Activated T-helper 2 cell treated with anti-CD3 and anti-CD28 coated beads, Interferon-gamma antibody, Interleukin-2, Interleukin-4, amounts not matched to agents 10 μg/mL and 5 μg/mL and 100 μg/mL, durations not matched to agents 14 hours and 24 hours and 36 hours (primary cell): ENCODE measurements at places on chromosomes 2 and 18.

DNA sequence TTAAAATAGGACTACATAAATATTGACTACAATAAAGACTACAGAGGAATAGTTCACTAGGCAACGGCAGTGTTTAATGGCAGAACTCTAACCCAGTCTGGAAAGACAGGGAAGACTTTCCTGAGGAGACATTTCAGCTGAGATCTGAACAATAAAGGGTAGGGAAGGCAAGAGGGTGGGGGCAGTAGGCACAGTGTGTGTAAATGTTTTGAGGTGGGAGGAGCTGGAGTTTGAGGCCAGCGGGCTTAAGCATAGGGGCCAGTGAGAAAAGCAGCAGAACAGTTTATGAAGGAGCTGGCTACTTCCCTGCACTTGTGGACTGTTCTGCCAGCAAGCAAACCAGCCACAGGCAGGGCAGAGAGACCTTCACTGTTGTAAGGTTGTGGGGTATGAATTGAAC is 76.6 kb upstream of the UGP2 start:
- no peak for DNase-seq

DNA sequence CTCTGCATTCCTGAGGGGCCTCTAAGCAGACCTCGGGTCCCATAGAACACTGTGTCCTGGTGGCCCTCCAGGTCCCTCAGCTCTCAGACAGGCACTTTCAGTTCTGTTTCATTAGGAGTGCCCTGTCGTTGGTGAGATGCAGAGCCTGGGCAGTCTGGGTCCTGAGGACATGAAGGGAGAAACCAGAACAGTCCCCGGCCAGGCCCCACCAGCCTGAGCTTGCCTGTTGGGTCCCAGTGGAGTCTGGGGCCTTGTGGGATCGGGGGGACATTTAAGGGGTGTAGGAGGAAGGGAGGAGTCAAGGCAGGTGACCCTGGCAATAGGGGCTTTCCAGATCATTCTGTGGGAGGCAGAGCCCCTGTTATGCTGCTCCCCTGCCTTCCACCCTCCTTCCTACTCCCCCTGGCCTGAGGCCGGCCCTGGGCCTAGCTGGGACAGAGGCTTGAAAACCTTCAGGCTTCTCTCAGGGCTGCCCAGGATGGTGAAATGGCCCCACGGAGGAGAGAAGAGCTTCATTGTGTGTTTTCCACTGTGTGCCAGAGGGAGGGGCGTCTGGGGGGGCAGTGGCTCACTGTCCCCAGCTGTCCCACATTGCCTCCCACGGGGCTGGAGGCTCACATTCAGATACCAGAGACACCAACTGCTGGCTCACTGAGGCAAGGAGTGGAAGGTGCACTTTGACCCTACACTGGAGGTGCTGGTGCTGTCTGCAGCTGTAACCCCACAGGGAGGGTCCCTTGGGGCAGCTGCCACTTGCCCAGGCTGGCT is 26.6 kb upstream of the CATIP start:
- DNase-seq = no peak

- DNase-seq = no peak
Observed at GRCh38 chr2:237865623-237866041, 6.2 kb downstream of the RAMP1 start.

DNA sequence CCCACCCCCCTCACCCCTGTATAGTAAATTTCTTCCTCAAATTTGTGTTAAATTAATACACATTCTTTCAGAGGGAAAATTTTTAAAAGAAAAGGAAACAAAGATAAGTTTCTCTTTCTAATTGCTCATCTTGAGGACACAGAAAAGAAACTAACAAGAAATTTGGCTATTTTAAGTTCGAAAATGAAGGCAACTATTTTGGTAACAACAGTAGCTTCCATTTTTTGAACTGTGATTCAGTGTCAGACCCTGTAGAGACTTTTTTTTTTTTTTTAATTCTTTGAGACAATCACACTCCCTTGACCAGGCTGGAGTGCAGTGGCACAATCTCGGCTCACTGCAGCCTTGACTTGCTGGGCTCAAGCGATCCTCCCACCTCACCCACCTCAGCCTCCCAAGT is 194.9 kb downstream of the SS18 start:
- no peak for DNase-seq

DNA sequence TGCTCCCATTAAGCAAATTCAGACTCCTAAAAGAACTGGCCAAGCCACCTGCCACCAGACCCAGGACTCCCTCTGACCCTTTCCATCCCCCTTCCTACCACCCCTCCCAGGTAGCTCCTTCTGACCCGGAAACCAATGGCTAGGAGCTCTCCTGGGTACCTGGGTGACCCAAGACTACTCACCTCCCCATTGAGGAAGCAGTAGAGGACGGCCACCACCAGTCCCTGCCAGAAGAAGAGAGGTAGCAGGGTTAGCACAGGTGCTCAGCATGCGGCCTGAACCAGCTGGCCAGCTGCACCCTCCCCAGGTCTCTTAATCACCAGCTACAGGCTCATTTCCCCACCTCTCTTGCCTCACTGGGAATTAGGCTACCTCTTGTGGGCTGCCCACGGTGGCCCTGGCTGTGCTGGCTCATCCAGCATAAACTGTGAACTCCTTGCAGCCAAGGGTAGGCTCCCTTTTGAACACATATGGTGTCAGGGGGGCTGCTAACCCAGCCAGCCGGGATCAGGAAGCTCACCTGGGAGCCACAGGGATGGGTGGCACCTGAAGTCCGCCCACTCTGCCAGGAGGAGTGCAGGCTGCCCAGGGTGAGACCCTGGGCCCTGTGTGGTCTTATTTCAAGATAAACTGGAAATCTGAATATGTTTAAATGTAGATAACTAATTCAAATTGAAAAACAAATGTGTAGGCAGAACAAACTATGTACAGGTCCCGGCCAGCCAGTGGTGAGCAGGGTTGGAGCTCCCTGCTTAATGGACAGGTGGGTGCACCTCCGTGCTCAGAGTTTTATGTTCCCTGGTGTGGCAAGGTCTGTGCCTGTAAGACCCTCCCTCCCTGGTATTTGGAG is 9.9 kb downstream of the TMEM37 start:
- DNase-seq = no peak

DNA sequence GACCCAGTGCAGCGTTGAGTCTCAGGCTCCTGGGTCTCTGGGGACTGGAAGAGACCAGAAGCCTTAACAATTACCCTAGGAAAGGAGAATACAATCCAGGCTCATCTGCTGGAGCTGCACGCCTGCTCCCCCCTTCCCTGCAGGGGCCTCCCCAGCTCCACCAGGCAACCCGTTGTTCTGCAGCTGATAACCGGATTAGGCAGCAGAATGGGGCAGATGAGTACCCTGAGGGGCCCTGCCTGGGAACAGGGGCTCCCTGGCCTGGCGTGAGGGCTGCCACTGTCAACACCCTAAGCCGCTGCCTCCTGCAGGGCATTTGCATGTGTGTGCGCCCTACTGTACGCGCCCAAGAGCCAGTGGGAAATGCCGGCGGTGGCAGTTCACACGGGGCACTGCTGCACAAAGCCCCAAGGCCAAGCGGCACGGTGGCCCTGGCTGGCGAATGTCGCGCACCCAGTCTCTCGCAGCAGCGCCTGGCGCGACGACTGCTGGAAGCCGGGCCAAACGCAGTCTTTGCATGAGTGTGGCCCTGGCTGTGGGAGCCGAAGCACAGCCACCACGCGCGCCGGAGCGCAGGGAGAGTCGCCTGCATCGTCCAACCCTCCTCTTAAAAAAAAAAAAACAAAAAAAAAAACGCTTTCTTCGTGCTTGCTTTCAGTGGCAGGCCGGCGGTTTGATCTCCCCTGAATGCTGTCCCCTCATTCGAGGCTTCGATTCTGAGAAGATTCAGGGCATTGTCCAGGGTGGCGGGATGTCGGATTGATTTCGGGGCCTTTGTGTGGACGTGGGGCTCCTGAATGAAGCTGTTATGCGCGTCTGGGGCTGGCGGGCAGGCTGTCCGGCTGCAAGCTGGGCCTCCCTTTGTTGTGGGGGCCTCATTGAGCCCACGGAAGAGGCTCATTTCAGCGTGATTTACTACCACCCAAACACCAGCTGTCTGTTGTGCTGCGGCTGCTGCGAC is 63.8 kb downstream of the SETBP1 start:
- DNase-seq = no peak

DNA sequence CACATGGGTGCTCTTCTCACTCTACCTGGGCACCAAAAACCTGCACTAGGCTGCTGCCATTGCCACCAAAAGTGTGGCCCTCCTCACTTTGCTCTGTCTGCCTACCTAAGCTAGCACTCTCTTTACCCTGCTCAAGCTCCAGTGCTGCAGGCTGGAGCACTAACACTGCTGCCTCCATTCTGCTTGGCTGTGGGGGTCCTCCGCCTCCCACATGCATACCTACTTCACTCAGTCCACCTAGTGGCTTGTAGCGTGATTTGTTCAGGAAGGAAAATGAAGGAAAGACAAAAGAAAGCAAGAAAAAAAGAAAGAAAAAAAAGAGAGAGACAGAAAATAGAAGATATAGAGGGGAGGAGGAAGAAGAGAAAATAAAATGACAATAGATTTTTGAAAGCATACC is 1339.4 kb upstream of the CHAC2 start:
- no peak for DNase-seq

DNA sequence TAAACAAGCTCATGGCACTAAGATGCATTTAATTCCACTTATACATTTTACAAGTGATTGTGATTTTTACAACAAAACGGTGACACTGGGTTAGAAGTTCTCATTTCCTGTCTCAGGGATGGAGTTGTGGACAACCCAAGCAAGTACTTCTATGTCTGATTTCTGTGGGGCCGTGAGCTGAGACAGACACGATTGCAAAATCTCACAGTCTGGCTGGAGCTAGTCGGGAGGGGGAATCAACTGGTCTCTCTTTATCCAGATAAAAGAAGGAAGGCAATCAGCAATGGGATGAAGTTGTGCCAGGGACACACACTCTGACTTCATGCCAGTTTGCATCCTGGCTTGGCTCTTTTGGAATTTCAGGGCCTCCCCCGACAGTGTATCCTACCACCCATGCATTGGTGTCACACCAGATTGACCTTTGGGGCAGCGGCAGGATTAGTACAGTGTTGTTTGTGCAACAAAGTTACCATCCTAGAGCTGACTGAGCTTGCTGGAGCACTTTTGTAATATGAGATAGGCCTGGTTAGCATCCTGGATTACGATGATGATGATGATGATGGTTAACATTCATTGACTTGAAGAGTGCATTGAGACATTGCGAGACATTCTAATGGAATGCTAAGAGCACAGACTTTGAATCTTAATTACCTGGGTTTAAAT is 98.8 kb downstream of the CTAGE1 start:
- no peak for DNase-seq

DNA sequence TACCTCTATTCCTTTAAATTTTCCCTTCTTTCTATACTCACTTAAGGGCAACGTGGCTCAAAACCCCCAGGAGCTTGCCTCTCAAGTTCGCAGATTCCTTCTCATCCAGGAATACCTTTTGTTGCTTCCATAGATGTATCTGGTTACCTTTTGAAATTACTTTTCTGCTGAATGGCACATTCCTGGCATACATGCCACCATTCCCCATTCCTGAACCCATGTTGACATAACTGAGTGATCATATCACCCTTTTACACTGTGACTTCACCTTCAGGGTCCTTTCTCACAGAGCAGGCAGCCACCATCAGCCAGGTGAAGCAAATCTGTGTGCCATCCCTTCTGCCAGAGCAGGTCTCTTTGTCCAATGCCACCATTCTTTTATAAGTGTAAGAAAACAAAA is 615.8 kb downstream of the ARHGAP15 start:
- no peak for DNase-seq

GRCh38 chr2:6196449-6196848 is 504.3 kb downstream of the SOX11 start:
- DNase-seq = no peak

DNA sequence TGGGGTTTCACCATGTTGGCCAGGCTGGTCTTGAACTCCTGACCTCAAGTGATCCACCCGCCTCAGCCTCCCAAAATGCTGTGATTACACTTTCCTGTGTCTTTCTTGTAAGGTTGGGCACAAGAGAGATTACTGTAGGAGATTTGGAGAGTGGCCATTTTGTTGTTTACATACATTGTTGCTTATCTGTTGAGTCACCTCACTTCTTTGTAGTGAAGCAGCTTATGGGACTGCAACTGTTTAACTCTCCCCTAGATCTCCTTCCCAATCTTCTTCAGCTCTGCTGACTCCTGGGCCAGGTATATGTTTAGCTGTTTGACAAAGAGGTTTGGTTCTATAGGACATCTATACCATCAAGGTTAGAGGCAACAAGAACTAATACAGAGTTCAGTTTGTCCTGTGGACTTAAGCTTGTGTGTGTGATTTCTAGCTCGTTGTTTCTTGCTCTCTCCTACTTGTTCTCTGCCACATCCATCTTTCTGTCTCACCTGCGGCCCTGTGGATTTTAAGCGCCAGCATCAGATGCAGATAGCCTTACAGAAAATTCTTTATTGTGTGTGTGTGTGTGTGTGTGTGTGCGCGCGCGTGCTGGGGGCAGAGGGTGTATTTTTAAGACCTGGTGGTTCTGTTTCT is 95.4 kb downstream of the HAUS1 start:
- no peak for DNase-seq

DNA sequence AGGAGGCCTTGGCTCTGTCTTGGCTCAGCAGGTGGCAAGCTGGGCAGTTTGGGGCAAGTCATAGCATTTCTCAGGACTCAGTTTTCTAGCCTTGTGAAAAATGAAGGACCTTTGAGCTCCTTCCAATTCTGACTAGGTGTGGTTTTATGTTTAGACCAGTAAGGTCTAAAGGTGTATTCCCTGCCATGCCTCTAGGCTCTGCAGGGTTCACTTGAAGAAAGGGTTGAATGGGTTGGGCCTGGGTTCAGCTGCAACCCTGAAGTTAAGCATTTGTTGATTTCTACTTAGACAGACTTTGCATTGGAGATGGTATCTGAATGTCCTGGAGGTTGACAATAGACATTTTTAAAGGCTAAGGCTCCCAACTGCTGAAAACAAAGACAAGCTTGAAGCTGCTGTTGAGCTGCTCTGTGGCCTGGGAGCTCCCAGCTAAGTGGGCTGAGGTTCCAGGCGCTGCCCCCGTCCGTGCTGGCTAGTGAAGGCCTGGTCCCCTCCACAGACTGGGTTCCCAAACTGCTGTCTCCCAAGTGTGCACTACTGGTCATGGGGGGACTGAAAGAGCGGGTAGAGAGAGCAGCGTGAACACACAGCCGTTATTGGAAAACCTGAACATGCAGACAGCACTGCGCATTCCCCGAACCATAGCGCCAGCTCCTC is 100.7 kb upstream of the SMAD7 start:
- no peak for DNase-seq

DNA sequence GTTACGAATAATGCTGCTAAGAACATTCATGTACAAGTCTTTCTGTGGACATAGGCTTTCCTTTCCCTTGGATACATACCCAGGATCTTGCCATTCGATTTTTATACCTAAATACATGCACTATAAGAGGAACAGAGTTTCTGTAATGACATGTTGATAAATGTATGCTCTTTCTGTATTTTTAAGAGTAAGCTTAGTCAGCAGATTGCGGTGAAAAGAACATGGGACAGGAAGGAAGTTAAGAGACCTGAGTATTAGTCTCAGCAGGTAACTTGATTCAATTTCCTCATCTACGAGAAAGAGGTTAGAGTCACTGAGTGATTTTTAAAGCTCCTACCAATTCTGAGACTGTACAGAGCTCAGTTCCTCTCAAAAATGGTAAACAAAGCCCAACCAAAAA is 2.6 kb upstream of the TLK1 start:
- no peak for DNase-seq

- DNase-seq = no peak
Observed at GRCh38 chr2:10984418-10985135, 72.8 kb downstream of the KCNF1 start.
